Activated CD8-positive, alpha-beta memory T cell treated with anti-CD3 and anti-CD28 coated beads for 1 hour (primary cell): ENCODE measurements at places on chromosomes 1 and 21.

GRCh38 chr1:65769636-65770035 lies 23.1 kb upstream of the PDE4B start:
- DNase-seq: no peak

DNA sequence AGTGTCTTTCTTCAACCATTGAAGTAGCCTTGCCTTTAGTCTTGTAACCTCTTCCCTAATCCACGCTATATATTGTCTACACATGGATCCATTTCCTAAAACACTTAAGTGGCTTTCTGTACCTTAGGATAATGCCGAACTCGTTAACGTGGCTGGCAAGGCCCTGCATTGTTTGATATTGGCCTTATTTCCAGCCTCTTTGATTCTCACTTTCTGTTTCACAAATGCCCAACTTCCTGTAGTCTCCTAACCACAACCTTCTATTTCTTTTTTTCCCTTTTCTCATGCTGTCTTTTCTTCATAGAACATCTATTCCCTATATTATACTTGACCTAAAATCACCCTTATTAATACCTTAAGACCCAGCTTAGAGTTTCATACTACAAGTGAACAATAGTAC lies 536.0 kb downstream of the LMO4 start:
- no peak for DNase-seq

- no peak for DNase-seq
Observed at GRCh38 chr1:16145662-16146278, 10.1 kb downstream of the EPHA2 start.

DNA sequence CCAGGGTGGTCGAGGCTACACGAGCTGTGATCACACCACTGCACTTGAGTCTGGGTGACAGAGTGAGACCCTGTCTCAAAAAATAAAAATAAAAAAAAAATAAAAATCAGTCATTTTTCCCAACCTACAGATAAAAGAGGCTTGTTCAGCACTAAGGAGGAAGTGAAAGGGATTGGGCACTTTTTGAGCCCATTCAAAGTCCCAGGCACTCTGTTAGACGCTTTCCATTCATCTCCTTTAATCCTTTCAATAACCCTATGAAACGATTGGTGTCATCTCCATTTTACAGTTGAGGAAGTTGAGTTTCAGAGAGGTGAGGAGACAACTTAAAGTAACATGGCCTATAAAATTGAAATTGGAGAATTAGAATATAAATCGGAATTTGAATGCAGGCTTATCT lies 10.4 kb upstream of the AGO4 start:
- no peak for DNase-seq

- DNase-seq: no peak
Observed at GRCh38 chr1:162561616-162562469, at the start of gene UAP1. Gene UAP1 (plus strand): TSS chr1:162561722. CDS start chr1:162566069, 4,347 bp downstream.

GRCh38 chr1:201017828-201018163 lies 5.7 kb downstream of the KIF21B start:
- no peak for DNase-seq

GRCh38 chr1:241842565-241842964 lies 5.4 kb upstream of the EXO1 start:
- no peak for DNase-seq

GRCh38 chr1:109241841-109242345 lies 7.4 kb upstream of the CELSR2 start:
- no peak for DNase-seq

- no peak for DNase-seq
Observed at GRCh38 chr1:47551971-47552528, 114.2 kb downstream of the FOXD2 start.

DNA sequence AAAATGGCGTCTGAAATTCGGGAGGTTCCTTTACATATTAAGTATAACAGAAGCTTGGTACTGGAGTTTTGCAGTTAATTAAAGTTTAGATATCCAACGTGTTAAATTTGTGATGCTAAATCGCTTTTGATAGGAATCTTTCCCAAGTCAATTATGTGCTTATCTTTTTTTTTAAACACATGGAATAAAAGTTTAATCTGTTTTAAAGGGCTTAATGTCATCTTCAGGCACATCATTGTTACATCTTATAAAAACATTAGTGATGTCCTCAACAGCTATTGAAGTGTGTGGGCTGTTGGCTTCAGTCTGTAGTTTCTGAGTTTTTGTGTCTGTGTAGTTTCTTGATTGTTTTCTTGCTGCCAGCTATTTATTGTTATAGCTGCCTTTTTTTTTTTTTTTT lies 5.3 kb downstream of the FMN2 start:
- no peak for DNase-seq

DNA sequence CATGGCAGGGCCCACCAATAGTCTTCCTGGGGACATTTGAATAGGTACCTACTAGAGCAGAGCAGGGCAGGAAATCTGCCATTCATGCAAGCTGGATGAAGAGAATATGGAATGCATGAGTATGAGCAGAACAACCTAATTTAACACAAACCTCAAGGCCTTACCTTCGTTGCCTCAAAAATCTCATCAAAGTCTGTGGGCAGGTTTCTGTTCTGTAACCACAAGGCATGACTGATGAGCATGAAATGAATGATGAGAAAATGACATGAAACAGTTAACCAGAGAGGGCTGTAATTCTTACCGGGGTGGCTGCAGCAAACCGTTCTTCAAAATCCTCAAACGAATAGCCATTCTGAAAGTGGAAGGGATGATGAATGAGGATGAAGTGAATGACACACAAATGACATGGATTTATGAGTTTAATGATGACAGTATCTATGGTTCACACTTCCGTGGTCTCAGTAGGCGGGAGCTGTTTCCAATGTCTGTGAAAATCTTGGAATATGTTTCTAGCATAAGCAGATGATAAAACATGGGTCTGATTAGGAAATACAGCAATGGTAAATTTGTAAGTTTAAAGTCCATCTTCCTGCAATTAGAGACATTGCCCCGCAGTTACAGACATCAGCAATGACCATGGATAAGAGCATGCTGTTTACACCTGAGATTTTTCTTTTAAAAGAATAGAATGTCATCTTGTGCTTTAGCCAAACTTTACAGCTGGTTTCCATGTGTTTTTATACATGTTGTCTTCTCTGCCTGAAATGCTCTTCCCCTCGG lies 67.6 kb upstream of the C8B start:
- no peak for DNase-seq

DNA sequence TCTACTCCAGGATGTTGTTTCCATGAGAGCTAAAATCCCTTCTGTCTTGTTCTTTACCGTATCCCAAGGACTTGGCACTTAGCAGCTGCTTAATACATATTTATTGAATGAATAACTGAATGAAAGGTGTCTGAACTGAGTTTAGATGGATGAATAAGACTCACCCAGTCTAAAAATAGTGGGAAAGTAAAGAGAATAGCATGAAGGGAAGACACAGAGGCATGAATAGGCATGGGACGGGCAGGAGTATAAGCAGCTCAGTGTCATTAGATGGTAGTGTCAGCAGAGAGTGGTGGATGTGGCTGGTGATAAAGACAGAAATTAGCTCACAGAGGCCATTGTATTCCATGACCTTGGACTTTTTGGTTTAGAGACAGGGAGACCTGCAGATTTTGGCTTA lies 9.2 kb downstream of the IL12RB2 start:
- no peak for DNase-seq

- DNase-seq: no peak
Observed at GRCh38 chr1:16237343-16237830, 404 bp upstream of the CPLANE2 start.

- no peak for DNase-seq
Observed at GRCh38 chr1:214979191-214979590, 103.3 kb upstream of the KCNK2 start.
